Stimulated activated CD8-positive, alpha-beta memory T cell treated with anti-CD3 and anti-CD28 coated beads, Interleukin-15, amount 100 ng/mL, for 4 hours (primary cell): ENCODE measurements at places on chromosomes 2 and 18.
A peak's percentile ranks its signal among the peaks of the same experiment; 100 is the strongest.

- no peak for DNase-seq
These were observed 216.8 kb downstream of the CAMKMT start for GRCh38 chr2:44578471-44579093.

- DNase-seq: no peak
These were observed 236.5 kb upstream of the SALL3 start for GRCh38 chr18:78743078-78743477.

DNA sequence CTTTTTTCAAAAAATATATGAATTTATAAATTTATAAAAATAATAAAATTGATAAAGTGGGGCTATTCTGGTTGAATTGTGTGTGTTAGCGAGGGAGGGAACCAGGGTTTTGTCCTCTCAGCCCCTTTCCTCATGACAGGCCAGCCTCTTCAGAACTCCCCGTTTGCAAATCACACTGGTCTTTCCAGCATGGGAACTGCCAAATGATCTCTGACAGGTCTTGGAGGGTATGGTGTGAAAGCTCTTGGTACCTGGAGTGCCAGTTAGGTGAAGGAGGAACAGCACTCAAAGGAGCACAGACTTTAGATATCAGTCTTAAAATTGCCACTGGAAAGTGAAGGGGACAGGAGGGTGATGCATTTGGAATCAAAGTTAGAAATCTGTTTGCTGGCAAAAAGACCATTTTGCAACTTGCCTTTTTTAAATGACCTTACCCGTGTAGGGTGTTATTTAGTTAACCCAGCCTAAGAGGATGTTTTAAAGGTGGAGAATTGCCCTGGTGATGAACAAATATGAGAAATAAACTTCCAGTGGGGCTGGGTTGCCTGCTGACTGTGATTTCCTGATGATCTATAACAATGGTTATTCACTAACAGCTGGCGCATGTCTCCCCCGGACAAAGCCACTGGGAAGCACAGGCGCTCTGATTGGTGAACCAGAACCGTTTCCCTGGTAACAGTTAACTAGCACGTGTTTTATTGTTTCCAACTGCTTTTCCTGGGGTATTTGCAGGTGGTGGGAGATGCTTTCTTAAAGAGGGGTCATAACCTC, 85.3 kb upstream of the EFEMP1 start:
- DNase-seq: no peak

GRCh38 chr2:160703648-160704585, 210.3 kb upstream of the RBMS1 start:
- no peak for DNase-seq

DNA sequence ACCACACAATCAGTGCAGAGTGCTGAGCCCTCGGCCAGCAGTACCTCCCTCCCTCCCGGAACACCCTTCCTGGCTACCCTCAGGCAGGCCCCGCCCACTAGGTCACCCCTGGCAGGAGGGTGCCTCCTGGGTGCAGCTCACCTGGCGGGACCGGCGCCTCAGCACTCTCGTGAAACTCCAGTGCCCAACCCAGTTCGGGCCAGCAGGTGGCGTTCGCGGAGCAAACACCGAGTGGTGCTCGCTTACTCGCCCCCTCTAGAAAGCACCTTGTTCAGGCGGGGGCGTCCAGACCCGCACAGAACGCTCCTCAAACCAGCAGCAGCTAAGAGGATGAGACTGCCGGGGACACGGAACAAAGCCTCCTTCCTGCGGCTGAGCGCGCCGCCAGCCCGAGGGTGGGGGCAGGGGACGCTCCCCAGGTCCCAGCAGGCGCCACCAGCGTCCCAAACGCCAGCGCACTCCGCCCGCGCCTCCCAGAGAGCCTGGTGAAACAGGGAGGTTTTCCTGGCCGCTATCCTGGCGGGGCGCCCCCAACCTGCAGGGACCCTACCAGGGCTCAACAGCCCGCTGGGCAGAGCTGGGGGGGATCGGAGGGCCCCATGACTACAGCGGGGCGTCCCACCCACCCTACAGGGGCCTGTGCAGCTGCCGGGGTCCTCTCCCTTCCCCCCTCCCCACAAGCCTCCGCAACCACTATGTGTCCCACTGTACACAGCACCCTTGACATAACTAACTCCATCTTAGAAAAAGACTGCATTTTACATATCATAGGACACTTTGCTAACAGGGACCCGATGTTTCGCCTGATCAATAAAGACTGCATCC, 44.7 kb downstream of the MRPS5 start:
- DNase-seq: peak; percentile 87

- no peak for DNase-seq
These were observed 17.1 kb downstream of the OSBPL6 start for GRCh38 chr2:178211460-178211859.

DNA sequence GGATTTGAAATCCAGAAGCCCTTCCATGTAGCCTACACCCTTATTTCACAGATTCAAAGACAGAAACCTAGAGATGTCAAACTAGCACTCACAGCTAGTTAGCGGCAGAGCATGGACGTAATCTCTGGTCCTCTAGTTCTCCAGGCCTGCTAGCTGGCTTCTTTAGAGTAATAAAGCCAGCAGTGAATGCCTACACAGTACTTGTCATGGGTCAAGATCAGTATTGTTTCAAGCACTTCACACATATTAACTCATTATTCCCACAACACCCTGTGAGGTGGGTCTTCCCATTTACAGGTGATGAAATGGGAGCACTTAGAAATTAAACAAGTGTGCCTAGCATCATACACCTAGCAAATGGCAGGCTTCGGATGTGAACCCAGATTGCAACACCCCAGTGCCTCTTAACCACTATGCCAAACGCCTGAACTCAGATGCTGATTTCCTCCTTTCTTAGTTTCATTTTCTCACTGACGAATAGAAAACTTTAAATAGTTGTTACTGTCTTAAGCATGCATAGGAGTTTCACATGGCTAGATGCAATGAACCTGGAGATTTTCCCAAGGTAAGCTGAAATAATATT, 14.5 kb upstream of the ZBTB14 start:
- no peak for DNase-seq

DNA sequence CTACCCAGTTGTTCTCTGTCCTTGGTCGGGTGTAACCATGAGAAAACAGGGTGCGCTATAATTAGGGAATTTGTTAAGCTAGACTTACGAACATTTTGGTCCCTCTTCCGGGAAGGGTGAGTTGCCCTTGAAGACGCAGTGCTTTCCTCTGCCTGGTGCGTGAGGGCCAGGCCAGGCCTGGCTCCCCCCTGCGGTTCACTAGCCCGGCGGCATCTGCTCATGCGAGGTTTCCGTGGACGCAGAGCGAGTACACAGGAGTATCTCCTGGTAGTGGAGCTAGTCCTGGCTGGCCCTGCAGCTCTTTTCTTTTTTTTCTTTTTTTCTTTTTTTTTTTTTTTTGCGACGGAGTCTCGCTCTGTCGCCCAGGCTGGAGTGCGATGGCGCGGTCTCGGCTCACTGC, 148.8 kb downstream of the PTGR3 start:
- no peak for DNase-seq

- DNase-seq: no peak
These were observed 41.7 kb downstream of the AKAIN1 start for GRCh38 chr18:5155218-5155906.

GRCh38 chr2:154203206-154203605, 331.5 kb downstream of the GALNT13 start:
- DNase-seq: no peak

GRCh38 chr2:117958186-117958585, 55.7 kb downstream of the CCDC93 start:
- DNase-seq: no peak

GRCh38 chr2:200779214-200779613, 32.5 kb upstream of the BZW1 start:
- no peak for DNase-seq

- no peak for DNase-seq
These were observed 17.9 kb downstream of the REV1 start for GRCh38 chr2:99471654-99472599.

- DNase-seq: no peak
These were observed 7.5 kb upstream of the CCDC195 start for GRCh38 chr2:224723586-224724217.

GRCh38 chr18:45538444-45538843, 76.8 kb upstream of the SLC14A2 start:
- DNase-seq: no peak

GRCh38 chr2:144548532-144549191, 28.7 kb upstream of the ZEB2 start:
- no peak for DNase-seq

DNA sequence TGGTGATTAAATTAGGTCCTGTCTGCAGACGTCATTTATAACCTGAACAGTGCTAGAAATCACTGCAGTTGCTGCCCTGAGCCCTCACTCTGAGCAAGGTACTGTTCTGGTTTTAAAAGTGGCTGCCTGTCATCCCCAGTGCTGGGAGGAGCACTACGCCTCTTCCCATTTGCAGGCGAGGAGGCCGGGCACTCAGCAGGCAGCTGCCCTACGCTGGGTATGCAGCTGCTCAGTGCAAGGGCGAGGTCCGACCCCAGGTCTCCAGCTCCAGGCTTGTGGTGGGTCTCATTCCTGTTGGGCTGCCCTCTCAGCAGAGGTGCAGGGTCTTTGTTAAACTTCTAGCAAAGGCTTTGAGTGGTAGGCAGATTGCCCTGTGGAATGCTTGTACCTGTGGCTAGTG, 15.7 kb downstream of the CNDP2 start:
- DNase-seq: no peak

GRCh38 chr18:24397694-24398368, at the start of gene OSBPL1A:
OSBPL1A (minus strand) TSS chr18:24397824; CDS start chr18:24377533, 20,291 bp downstream.
- DNase-seq: peak; percentile 68

GRCh38 chr2:68251187-68251854, 1.0 kb downstream of the PPP3R1 start:
- DNase-seq: peak; percentile 50

- DNase-seq: no peak
These were observed 86.6 kb downstream of the EPHA4 start for GRCh38 chr2:221485503-221485870.

- DNase-seq: no peak
These were observed 371.9 kb downstream of the STK39 start for GRCh38 chr2:167875529-167875928.

- no peak for DNase-seq
These were observed 84.8 kb downstream of the ACTR3 start for GRCh38 chr2:113974727-113975126.

DNA sequence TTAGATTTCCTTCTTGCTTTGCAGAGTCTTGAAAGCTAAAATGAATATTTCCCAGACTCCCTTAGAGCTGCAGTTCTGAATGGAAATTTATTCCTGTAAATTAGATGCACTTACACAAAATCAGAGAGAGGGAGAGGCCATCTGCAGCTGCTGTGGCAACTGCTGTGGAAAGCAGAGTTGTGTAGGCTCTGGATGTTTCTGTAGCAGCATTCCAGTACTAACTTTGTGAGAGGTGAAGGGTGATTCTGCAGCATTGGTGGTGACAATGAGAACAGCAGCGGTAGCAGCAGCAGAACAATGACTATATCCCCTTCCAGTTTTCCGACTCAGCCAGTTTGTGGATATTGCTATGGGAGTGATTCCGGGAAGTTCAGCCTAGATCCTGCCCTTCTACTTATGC, 433.0 kb upstream of the REG3G start:
- DNase-seq: no peak

- no peak for DNase-seq
These were observed 410.8 kb upstream of the POU3F3 start for GRCh38 chr2:104443145-104443544.

- no peak for DNase-seq
These were observed 1.7 kb downstream of the ALLC start for GRCh38 chr2:3659447-3660432.

DNA sequence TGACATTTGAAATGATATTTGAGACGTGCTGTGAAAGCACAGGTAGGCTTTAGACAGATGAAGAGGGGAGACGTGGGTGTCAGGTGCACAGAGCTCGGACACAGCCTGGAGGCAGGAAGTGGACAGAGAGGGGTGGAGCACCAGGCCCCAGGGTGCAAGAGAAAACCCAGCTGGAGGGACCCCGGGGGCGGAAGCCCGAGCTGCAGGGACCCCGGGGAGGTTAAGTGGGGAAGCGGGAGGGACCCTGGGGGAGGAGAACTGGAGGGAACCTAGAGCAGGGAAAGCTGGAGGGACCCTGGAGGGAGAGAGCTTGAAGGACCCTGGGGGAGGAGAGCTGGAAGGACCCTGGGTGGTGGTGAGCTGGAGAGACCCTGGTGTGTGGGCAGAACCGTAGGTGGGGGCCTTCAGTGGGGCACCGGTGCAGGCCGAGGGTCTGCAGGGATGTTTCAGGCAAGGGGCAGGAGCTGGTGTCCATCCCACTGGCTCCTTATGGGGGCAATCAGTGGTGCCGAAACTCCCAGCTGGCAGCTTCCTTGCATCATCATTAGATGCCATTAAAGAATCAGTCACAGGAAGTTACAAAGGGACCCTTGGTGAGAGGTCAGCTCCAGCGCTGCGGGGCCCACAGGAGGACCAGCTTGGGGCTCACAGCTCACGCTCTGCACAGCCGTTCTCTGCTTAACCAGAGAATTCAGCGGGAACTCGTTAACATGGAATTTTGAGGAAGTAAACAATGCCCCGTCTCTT, 246.6 kb downstream of the EIPR1 start:
- DNase-seq: no peak

- DNase-seq: no peak
These were observed 807.5 kb downstream of the MBD2 start for GRCh38 chr18:53417003-53417402.

- DNase-seq: no peak
These were observed 61.7 kb downstream of the LDLRAD4 start for GRCh38 chr18:13280070-13280795.

GRCh38 chr18:35804377-35804776, 168.1 kb upstream of the RMP24 start:
- no peak for DNase-seq

DNA sequence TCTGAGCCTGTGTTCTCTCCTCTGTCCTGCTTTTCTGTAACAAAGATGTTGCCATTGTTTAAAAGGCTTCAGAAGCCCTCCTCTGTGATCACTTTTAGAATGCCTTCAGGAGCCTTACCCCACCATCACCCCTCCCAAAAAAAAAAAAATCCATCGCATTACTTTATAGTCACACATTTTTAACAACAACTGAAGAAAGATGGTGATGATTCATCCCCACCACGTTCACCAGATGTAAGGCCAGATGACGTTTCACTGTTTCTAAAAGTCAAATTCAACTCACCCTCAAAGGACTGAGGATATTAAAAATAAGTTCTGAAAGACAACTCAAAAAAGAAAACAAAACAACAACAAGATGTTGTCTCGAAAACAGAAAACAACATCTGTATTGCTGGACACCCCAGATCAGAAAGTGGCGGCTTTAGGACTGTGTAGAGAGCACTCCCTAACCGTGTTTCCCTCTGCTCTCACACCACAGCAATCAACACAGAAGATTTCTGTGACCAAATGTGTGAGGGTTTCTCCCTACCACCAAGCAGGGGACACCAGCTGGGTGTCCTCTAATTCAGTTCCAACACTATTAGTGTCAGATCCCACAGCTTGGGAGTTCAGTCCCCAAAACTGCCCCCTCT, 61.9 kb upstream of the CREB1 start:
- DNase-seq: no peak

- DNase-seq: no peak
These were observed 120.9 kb upstream of the ITGB6 start for GRCh38 chr2:160321006-160321405.

DNA sequence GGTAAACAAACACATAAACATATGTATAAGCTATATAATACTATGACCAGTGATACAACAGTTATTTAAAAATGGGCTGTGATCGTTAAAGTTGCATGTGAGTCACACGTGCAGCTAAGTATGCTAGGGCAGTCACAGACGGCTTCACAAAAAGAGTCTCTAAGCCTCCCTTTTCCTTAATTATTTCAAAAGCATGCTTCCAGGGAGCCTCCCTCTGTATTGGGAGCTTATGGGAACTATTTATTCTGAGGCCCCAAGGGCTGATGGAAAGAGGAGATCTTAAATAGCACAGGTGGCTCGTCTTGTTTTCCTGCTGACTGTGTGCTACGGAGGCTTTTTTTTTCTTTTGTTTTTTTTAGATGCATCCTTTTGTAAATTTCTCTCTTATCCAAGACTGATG, 94.3 kb downstream of the ADCYAP1 start:
- no peak for DNase-seq
